ENCODE measurements at places on chromosomes 6 and 20.

- no peak for DNase-seq
Observed at GRCh38 chr20:50695135-50695872, 4.0 kb upstream of the RIPOR3 start.

DNA sequence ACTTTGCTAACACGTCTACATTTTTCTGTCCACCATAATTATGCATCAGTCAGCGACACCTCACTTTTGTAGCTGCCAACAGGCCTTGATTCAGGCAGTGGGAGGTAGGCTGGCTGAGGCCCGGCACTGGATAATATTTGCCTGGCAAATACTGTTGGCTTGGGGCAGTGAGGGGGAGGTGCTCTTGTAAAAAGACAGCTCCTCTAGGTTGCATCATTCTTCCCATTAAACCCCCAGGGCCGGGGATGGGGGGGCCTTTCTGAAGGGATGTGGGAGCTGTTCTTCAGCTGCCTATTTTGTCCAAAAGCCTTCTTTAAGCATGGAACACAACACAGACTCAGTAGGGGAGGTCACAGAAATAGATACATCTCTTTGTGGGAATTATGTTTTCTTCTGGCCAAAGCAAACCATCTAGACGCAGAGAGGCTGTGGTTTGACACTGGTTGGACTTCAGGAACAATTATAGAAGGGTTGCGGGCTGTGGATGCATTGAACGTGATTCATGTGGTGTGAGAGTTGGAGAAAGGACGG, 338.3 kb upstream of the NT5E start:
- no peak for DNase-seq

DNA sequence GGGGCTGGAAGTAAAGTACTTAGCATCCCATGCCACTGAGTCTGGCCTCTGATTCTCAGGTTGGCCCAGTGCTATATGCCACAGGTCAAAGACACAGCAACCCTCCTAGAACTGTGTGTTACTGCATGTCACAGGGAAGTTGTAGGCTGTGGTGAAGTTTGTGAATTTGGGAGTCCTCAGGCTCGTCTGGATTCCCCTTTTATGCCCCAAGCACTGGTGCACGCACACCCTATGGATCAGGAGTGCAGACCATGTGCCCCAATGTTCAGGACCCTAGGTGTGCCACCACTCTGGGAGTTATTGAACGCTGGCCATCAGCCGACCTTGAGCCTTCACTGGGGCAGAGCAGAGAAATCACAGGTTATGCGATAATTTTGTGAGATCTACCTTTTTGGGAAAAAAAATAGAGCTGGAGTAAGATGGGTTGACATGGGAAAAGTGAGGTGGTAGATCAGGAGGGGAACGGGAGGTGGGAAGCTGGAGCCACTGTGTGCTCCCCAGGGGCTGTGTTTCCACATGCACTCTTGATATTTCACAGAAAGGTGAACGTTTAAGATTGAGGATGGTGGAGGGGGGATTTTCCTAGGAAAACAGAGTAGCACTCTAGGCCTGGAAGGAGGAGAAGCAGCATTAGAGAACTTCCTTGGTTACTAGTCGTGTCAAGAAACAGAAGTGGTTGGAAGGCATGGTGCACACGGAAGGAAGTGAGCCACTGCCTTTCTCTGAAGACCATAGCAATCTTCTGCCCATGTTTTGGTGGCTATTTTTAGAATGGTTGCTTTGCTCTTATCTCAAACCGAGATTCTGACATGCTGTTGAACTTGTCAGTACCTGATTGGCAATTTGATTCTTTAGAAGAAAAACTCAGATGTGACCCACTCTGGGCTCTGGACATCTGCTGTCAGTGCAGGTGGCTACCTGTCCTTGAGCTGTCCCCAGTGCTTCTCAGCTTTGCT, 44.1 kb downstream of the DUSP22 start:
- DNase-seq: no peak

GRCh38 chr6:16754876-16755275, 6.4 kb downstream of the ATXN1 start:
- no peak for DNase-seq

- DNase-seq: no peak
Observed at GRCh38 chr6:106486236-106486635, 125.7 kb downstream of the CRYBG1 start.

DNA sequence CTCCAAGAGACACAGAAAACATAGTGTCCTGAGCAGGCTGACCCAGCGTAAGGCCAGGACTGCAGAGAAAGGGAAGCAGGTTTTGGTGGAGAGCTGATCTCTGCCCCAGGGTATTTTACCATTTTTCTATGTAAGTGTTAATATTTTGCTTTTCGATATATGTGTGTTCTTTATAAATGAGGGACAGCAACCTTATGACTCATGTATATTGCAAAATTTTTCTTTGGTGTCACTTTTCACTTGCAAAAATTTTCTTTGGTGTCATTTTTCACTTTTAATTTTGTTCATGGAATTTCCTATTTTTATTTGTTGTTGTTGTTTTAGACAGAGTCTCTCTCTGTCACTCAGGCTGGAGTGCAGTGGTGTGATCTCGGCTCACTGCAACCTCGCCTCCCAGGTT, 34.6 kb upstream of the PXDC1 start:
- no peak for DNase-seq

DNA sequence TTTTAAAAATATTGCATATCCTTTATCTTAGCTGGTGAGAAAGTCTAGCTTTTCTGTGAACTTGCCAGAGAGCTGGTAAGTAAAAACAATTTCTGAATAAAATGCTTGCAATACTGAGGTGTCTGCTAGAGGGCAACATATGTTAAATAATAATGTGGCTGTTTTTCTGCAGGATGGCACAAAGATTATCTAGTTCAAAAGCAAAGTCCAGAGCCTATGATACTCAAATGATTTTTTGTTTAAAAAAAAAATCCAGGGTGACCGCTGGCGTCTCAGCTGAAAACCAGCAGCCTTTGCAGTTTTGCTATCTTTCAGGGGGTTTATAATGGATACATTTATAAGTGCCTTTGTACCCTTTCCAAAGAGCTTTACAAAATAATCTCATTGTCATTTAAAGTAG, 194.9 kb downstream of the PHACTR1 start:
- DNase-seq: no peak

- no peak for DNase-seq
Observed at GRCh38 chr6:38283734-38284362, 355.9 kb downstream of the BTBD9 start.

- DNase-seq: no peak
Observed at GRCh38 chr6:89596056-89596455, 42.5 kb downstream of the LYRM2 start.

- no peak for DNase-seq
Observed at GRCh38 chr6:9986273-9986672, 428.6 kb downstream of the TFAP2A start.

GRCh38 chr6:131062241-131063027, 611 bp downstream of the EPB41L2 start:
- peak; percentile 49 for DNase-seq

GRCh38 chr20:40431611-40432010, 257.4 kb downstream of the MAFB start:
- DNase-seq: no peak

GRCh38 chr6:163635731-163636364, 221.3 kb downstream of the QKI start:
- no peak for DNase-seq

GRCh38 chr6:52415917-52416628, 4.1 kb upstream of the EFHC1 start:
- no peak for DNase-seq

- DNase-seq: no peak
Observed at GRCh38 chr6:133132466-133132971, 108.6 kb upstream of the EYA4 start.

DNA sequence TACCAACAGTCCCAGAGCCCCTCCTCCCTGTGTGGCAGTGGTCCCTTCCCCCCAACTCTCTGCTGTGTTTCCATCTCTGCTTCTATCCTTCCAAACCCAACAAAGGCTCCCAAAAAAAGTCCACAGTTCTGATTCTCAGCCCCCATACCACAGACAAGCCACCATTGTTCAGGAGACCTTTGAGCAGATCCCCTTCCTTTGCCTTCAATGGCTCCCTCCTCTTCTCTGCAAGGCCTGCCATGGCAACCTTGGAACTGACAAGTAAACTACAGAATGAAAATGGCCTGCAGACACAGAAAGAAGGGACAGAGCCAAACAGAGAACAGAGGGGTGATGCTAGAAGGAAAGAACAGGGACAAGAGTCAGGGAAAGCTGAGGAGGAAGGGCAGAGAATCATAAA, 23.2 kb downstream of the OR2H2 start:
- no peak for DNase-seq

DNA sequence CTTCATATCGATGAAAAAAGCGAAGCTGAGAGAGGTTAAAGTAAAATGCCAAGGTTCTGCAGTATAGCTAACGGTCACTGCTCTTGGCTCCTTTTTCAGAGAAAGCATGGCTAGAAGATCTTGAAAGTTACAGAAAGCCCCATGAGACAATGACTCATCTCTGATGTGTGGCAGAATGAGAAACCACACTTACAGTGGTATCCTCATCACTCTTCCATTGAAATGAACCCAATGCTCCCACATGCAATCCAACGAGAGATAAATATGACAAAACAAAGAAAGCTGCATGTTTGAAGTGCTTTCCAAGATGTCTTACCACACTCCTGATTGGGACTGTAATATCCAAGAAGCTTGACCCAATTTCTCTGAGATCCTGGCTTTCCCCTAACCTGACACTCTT, 694.9 kb downstream of the PRKN start:
- no peak for DNase-seq

DNA sequence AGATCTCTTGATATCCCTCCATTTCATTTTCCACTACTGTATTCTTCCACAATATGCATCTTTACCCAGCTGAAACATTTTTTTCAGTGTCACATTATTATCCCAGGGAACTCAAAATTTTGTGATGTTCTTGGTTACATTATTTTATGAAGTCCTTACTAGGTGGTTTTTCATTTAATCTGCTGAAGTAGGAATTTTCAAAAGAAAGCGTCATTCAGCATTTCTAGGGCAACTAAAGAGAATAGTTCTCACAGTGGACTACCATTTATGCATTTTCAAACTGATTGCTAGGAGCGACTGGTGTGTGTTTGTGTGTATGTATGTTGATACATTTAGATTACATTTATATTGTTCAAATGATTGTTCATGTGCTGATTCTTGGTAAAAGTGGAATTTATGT, 2.4 kb upstream of the TMEM30A start:
- no peak for DNase-seq

DNA sequence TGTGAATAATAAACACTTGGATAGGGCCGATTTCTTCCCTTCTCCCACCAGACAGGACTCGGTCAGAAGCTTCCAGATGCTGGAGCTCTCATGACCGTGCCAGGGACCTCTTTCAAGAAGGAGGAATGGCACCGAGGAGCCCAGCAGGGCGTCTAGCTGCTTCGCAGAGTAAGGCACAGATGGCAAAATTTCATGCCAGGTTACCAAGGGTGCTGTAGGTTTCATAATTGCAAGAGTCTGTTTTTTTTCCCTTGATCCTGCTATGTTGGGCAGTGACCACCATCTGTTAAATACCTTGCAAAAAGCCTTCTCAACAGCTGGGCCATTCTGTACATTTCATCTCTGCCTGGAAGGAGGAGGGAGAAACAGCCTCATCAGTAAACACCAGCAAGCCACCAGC, 111.8 kb downstream of the EDN3 start:
- DNase-seq: no peak

- DNase-seq: no peak
Observed at GRCh38 chr20:58649288-58650180, 1.5 kb upstream of the STX16 start.

GRCh38 chr20:10793766-10794165, 120.0 kb upstream of the JAG1 start:
- DNase-seq: no peak

- DNase-seq: no peak
Observed at GRCh38 chr6:5333658-5334057, 72.3 kb downstream of the FARS2 start.

- no peak for DNase-seq
Observed at GRCh38 chr6:117906507-117906957, 532 bp upstream of the SLC35F1 start.

- no peak for DNase-seq
Observed at GRCh38 chr6:36692220-36692619, 5.4 kb upstream of the RAB44 start.

DNA sequence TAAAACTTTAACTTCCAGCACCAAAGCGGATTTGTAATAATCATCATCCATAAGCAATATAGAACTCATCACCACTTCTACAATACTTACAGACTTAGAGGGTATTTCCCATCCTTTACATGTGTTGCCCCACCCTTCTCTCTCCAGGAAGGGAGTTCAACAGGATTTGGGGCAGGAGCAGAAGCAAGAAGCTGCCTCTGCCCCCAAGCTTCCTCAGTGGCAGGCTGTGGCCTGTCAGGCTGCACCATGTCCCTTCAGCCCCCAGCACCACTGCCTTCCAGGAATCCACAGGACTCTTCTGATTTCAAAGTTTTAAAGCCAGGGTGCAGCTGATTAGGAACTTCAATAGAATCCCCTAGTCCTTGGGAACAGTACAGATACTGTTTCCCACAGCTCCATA, 36.7 kb upstream of the MCM9 start:
- DNase-seq: no peak

DNA sequence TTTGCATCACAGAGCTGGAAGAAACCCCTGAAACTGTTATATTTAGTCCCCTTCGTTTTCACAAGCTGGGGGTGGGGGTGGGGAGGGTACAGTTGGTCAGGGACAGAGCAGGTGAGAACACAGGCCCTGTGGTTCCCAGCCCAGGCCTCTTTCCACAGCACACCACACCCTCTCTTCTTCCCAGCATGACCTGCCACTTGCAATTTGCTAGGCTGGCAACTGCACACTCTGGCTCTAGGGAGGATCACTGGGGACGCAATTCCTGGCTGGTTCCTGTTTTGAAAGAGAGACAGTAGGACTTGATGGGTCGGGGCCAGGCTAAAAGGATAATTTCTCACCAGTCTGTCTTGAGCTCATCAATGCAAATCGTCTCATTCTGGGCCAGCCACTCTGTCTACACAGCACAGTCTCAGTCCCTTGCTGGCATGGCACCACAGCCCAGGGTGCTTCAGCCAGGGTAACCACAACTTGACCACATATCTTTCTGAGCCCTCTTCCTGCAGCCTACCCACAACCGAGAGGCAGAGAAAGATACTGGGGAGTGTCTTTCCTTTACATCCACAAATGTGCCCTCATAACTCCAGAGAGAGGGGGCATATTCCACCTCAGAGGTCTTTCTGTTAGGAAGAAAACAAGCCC, 41.7 kb upstream of the EMILIN3 start:
- DNase-seq: no peak

DNA sequence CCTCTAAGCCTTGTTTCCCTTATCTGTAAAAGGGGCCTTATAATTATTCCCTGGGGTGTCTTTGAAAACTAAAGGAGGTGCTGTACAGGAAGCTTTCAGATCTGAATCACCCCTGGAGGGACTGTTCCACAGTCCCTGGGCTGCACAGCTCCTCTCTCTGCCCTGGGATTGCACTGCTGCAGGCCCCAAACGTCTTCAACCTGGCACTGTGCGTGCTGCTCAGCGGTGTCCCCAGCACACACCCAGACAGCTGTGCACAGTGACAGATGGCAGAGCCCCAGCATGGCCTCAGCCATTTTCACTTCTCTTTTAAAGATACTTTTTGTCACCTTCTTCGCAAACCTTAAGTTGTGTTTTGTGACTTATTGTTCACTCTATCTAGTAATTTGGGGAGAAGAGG, 50.7 kb upstream of the INSM1 start:
- DNase-seq: no peak

Measured in amygdala (tissue), 56 donors.